ENCODE measurements at places on chromosomes 13 and 19. TPM values are rescaled to one million over a fixed set of nuclear protein-coding genes. Genes with fewer than 3 reads are reported as not detected.

GRCh38 chr19:11382898-11383705, 1.0 kb downstream of the EPOR start:
- no peak for DNase-seq

DNA sequence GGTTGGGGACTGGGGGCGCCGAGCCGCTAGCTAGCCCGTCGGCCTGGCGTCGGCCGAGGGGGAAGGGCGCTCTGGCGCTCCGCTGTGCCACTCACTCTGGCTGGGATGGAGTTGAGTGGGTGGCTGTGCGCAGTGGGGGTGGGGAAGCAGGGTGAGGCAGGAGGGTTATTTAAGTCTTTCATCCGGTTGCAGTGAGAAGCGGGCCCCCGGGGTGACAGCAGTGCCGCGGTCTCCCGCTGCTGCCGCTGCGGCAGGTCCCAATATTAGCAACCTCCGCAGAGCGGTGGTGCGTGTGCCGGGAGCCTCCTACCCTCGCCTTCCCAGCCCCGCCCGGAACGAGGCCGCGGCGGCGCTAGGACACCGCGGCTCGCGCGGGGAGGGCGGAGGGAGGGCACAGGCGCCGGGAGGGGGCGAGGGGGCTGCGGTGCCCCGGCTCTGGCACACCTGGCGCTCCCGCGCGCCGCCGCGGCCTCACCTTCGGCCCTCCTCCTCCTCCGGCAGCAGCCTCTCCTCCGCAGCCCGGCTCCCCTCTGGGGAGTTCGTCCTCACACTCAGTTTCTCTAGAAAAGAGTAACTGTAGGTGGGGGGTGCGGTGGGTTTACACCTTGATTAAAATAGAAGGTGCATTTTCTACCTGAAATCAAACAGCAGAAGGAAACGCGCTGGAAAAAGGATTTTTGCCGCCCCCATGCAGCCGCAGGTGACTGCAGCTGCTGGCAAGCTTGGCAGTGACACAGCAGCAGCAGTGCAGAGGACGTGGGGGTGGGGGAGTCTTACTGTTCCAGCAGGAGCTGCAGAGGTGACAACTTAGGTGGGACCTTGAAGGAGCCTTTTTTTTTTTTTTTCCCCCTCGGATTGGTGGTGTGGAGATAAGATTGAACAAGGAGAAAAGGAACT, 4.5 kb downstream of the FGF9 start:
- no peak for DNase-seq

Gene TGFBR3L
- total RNA-seq: 1.6 TPM

- DNase-seq: no peak
Measured at GRCh38 chr19:7255631-7256030, 38.6 kb downstream of the INSR start.

Gene SYT5
- total RNA-seq: not detected

DNA sequence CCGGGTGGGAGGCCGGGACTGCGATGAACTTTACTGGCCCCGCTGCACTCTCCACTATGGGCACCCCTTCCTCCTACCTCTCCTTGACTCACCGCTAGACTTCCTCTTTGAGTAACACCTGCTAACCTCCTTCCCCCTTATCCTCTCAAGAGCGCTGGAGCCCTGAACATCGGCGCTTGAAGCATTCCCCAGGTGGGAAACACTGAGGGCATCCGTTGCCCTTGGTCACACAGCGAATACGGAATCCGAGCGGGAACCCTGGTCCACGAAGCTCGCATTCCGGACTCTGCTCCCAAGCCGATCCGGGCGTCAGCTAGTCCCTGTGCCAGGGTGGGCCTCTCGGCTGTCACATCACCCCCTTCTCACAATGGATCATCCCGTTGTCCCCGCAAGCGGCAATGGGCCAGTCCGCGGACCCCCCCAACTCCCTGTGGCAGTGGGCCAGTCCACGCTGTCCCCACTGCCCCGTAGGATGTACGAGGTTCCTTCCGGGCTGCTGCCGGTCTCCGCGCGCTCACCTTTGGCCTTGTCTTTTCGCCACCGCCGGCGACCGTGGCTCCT, 4.2 kb downstream of the LIPE start:
- DNase-seq: no peak

- DNase-seq: no peak
Measured at GRCh38 chr19:2050349-2050990, 574 bp downstream of the MKNK2 start.
